Hepatic stellate cell (primary cell): ENCODE measurements at places on chromosomes 5 and 9.

DNA sequence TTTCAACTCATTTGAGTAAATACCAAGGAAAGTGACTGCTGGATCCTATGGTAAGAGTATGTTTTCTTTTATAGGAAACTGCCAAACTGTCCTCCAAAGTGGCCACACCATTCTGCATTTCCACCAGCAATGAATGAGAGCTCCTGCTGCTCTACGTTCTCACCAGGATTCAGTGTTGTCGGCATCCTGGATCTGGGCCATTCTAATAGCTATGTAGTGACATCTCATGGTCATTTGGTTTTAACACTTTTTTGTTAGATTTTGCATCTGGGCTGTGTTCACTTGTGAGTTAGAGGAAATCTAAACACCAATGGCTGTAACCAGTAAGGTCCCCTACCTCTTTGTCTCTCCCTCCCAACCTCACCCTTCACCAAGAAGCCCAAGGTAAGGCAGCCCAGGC is 115.9 kb downstream of the ATPSCKMT start:
- no peak for DNase-seq

DNA sequence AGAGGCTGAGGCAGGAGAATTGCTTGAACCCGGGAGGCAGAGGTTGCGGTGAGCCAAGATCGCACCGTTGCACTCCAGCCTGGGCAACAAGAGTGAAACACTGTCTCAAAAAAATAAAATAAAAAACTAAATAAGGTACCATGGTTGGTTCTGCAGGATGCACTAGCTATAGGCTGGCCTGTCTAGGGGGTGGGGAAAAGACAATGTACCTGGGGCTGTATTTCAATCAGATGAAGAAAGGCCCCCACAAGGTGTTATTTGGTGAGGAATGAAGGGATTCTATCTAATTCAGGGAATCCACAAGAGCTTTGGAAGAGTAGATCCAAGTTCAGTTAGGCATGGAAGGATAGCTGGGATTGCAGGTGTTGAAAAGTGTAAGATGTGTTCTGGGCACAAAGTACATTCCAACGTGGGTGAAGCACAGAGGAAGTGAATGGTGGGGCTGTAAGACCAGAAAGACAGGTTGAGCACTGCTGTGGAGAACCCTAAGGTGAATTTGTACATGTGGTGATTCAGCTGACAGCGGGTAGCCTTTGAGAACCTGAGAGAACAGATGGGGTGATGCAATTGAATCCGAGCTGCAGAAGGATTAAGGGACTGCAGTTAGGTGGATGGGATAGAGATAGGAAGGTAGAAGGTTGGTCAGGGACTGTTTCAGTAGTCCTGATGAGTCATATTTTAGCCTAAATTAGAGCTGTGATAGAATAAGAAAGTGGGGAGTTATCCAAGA is 71.8 kb downstream of the CAST start:
- DNase-seq, result no peak

GRCh38 chr5:145858959-145859358 is 13.9 kb downstream of the GRXCR2 start:
- DNase-seq, result no peak

- no peak for DNase-seq
Measured at GRCh38 chr9:136726631-136727191, 14.3 kb downstream of the DIPK1B start.

- DNase-seq, result no peak
Measured at GRCh38 chr9:130745829-130746228, 52.2 kb downstream of the EXOSC2 start.

DNA sequence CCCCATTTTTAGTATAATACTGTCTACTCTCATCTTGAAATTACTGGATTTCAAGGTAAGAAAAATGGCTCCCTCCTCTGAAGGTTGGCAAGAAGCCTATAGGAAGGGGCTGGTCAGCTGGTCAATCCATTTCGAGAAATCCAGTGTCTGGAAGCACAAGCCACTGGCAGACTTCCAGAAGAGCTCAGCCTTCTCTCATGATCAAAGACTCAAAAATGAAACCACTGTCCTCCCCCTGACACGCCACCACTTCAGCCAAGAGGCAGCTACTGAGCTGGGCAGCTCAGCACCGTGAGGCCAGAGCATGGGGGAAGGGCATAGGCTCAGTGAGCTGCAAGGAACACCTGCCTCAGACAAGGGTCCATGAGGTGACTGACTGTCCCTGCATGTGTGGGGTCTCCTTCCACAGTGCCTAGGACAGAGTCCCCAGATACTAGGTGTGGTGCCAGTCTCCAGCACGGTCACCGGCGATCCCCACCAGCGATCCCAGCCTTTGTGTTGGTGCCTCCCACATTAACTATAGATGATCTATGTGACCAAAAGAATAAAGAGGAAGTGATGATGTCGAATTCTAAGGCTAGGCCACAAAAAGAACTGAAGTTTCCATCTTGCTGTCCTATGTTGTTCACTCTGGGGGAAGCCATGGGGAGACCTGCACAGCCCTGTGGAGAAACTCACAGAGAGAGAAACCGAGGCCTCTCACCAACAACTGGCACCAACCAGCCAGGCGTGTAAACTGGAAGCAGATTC is 100.1 kb upstream of the LRRTM2 start:
- peak; percentile 55 for DNase-seq

GRCh38 chr5:92559781-92560180 is 1021.2 kb downstream of the NR2F1-AS1 start:
- DNase-seq, result no peak

DNA sequence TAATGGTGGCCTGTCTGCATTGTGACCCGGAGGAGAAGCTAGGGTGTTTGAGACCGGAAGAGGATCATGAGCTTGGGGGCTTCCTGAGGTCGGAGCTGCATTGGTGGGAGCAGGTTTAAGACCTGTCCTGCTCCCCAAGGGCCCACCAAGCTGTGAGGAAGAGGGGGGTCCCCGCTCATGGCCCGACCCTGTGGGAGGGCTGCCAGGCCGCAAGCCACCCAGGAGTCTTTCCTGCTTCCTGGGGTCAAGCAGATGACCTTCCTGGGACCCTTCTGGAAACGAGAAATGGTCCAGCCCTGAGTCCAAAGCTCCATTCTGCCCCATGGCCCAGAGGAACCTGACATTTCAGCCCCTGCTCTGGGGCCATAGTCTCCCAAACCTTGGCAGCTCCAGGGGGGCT is 61.5 kb upstream of the RNU6ATAC start:
- DNase-seq, result no peak

GRCh38 chr5:134026521-134027287 is 21.9 kb upstream of the VDAC1 start:
- DNase-seq, result peak; percentile 64

DNA sequence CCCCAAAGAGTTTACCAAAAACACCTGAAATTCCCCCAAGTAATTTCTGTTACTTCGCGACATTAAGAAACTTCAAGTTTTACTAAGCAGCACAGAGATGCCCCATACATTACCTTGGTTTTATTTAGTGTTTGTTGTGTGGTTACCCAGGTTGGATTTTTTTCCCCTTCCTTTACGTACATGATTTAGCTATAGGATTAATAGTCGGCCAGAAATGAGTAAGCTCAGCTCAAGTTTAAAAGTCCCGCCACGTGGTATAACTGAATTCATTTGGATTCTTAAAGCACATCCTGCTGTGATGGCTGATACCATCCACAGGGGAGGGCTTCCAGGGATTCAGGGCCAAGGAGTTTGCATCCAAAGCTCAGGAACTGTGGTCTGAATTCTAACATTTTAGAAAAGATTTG is 75.9 kb downstream of the DAP start:
- DNase-seq, result no peak

GRCh38 chr5:158976035-158976434 is 123.7 kb downstream of the EBF1 start:
- peak; percentile 55 for DNase-seq

DNA sequence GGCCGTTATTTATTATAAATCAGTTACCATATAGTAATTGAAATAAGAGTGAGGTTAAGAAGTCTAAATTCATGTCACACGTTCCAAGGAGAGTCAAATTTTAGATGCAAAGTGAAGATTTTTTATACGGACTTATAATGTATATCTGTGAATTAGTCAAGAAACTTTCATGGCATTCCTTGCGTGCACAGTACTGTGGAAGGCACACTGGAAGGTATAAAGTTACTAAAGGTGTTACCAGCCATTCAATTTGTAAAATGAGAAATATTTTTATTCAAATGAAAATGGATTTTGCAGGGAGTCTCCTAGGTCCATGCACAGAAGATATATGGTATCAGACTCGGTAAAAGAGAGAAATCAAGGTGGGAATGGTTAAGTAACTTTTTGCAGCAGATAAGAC is 408.1 kb upstream of the CTNND2 start:
- no peak for DNase-seq

DNA sequence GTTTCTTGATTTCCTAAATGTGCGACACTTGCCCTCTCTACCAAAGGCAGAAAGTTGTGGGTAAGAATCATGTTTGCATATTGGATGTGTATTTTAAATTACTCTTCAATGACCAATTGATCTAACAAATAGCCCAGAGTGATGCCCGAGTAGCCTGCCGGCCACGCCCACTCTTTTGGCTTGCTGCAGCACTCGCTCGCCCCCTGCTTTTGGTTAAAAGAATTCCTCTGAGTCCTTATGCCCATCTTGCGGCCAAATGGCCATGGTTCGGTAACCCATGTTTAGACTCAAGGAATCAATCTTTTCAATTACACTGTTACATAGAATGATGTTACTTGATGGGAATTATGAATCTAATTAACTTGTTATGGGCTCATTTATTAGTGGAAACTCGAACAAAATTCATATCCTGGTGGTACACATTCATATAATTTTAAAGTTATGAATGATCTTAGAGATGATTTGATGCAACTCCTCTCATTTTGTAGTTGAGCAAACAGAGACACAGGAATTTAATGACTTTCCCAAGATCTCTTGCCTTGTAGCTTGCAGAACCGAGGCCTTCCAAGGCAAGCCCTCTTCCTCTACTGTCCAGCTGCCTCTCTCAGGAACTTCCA is 36.5 kb downstream of the PPIC start:
- peak; percentile 4 for DNase-seq

DNA sequence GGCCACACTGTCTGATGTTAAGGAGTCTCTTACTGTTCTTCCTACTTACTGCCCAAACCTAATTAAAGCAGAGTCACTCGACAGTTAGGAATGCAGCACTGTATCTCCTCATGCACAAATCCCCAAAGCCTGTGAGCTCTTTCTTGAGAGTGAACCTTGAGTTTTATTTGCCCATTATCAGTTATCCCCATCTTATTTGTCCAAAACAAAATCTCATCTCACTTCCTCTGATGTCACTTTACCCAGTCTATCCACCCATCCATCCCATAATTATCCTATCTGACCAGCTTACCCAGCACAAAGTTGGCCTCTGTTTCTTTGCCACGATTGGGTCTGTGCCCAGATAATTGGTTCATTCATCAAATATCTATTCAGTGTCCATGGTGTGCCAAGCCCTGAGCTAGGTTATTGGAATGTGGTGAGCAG is 250.8 kb downstream of the SLIT3 start:
- no peak for DNase-seq

DNA sequence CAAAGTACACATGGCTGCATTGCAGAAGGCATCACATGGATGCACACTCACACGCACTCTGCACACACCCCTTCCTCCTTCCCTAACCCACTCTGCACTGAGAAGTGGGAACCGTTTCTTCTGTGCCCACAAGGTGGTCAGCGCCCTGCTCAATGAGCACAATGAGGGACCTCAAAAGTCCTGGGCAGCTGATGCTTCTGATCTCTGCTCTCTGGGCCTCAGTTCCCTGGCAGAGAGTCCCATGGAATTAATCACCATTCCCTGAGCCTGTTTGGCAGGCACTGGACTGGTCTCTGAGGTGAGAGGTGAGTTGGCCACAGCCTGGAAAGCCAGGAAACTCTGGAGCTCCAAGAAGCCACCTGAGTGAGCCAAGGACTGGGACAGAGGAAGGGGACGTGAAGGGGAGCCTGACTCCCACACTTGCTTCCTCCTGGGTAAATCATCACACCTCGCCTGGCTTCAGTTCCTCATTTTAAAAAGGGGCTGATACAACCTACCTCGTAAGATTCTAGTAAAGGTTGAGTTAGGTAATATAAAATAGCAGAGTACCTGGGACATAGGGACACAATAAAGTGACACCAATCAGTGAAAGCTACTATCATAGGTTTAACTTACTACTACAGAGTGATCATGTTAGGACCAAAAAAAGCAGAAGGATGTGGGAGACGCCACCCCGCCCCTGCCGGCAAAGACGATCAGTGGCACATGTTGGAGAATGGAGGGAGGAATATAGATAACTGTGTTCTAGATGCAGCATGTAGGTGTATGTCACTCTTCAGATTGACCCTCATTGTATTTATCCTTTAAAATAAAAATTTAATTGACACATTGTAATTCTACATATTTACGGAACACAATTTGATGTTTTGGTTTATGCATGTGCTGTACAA is 21.1 kb upstream of the IGFBPL1 start:
- DNase-seq, result no peak

- no peak for DNase-seq
Measured at GRCh38 chr5:106159616-106160015, 1511.1 kb downstream of the EFNA5 start.

- no peak for DNase-seq
Measured at GRCh38 chr9:101014566-101014965, 14.0 kb upstream of the PLPPR1 start.

GRCh38 chr9:27029186-27029585 is 23.7 kb upstream of the LRRC19 start:
- no peak for DNase-seq

- no peak for DNase-seq
Measured at GRCh38 chr9:69079186-69079585, 43.6 kb downstream of the FXN start.

DNA sequence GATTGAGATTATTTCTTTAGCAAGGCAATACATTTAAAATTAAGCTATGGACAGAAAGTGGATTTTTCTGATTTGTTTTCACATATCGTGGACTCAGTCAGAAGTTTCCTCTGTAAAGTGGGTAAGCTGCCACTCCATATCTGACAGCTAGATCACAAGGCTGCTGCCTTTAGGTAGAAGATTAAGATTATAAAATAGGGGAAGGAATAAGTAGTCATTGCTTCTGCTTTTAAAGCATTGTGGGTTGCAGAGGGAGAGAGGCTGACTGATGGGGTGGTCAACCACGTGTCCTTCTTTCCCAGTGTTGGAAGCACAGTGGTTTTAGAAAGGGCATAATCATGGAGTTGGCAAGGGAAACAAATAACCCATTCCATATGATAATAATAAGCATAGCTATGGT is 74.3 kb upstream of the MOCS2 start:
- no peak for DNase-seq
